Epithelial cell of prostate (primary cell): ENCODE measurements at places on chromosomes 16 and 17.

DNA sequence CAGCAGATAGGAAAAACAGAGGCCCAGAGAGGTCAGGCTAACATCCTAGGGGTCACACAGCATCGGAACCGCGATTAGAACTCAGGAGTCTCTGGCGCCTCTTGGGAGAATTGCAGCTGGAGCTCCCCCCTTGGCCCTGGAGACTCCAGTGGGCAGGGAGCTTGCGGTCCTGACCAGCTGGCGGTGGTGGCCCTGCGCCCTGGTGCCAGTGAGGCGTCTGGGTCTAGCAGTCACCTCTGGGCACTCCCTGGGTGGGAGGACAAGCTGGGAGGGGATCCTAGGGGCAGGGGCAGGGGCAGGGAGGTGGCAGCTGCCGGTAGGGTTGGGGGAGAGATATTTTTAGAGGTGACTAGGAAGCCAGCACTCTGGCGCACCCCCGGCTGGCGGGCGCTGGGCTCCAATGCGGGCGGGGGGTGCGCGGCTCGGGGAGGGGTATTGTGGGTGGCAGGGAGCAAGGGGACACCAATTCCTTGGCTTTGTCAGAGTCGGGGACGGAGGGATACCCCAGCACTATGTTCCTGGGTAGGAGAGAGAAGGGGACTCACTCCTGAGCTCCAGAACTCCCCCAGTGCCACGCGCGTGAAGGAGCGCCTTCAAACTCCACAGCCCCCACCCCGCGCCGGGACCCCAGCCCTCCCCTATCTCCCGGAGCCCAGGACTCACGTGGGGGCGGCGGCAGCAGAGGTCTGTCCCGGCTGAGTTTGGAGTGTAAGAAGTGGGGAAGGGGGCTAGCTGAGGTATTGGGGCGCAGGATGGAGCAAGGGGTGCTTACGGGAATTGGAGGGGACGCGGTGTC, 584 bp downstream of the PHOSPHO1 start:
- DNase-seq: no peak

DNA sequence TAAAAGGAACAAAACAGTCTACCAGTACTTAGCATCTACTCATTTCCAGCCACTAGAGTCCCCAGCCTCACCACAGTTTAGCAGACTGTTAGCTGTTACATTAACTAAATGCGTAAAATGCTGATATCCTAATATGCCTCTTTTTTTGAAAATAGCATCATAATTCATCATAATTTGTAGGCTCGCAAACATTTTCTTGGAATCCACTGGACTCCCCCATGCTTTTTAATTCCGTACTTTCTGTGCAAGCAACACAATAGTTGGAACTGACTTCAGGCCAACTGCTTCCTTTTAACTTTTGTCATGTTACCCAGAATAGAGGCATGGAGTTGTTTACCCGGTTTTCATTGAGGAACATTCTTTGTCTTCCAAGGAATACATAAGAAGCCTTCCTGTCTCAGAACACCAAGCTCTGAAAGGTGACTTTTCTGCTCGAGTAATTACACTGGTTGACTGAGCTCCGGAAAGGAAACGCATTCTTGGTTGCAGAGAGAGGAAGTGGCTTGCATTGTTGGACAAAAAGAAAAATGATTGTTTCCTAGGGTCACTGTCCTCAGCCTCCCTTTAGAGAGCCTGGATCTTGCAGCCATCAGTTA, 30.9 kb upstream of the SEC14L1 start:
- DNase-seq: no peak

GRCh38 chr16:24151482-24151939, 104.6 kb upstream of the CACNG3 start:
- DNase-seq: no peak

DNA sequence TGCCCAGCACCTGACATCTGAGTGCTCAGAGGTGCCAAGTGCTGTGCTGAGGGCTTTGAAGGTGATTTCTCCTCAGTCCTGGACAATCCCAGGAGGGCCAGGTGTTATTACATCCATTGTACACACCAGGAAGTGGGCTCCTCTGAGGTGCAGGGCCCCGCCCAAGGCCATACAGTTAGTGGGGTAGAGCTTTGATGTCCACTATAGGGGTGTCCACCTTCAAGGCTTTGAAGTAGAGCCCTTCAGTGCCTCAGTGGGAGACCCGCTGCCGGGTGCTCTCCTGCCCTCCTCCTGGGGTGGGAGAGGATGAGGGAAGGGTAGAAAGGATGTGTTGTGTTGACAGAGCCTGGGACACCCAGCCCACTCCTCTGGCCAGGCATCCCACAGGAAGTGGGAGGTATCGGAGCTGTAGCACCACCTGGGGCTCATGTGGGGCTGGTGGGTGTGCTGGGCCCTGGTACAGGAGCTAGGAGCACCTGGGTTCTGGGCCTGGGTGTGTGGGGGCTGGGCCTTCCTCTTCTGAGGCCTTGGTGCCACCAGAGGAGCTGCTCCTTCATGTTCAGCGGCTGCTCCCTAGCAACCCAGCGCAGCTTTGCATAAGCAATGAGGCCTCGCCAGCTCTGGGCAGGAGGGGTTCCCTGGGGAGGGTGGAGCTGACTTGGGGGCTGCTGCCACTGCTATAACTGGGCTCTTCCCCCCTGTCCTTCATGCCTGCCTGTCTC, 7.4 kb downstream of the LASP1 start:
- no peak for DNase-seq

- DNase-seq: no peak
These were observed 47.8 kb downstream of the ANKRD11 start for GRCh38 chr16:89442588-89442987.

DNA sequence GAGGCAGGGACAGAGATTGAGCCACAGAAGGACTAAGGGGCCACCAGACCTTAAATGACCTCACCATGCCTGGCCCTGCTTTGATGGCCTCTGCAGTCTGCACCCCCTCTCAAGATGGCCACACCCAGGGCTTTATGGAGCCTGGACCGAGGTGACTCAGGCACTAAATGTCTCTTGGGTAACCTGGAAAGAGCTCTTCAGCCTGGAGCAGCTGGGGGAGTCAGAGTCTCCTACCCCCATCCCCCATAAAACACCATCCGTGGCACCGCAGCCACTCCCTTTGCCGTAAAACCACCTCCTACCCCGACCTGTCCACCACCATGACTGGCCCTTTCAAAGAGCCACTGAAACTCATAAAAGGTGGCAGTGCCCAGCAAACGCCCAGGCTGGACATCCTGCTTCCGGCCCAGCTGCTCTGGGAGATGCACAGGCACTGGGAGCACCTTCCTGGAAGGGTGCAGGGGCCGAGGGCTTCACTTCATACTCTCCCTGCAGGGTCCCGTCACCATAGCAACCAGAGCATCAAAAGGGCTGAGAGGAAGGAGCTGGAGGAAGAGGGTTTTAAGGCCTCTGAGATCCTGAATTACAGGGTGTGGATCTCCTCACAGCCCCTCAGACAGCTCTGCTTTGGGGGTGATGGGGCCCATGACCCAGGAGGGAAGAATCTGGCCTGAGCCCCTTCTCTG, 22.3 kb downstream of the FOXN1 start:
- no peak for DNase-seq

- DNase-seq: no peak
These were observed 16.8 kb upstream of the PMP22 start for GRCh38 chr17:15281909-15282308.

- DNase-seq: no peak
These were observed 91.9 kb downstream of the RPTOR start for GRCh38 chr17:80636361-80637018.

- DNase-seq: no peak
These were observed 23.1 kb downstream of the STAT5A start for GRCh38 chr17:42311240-42312034.

DNA sequence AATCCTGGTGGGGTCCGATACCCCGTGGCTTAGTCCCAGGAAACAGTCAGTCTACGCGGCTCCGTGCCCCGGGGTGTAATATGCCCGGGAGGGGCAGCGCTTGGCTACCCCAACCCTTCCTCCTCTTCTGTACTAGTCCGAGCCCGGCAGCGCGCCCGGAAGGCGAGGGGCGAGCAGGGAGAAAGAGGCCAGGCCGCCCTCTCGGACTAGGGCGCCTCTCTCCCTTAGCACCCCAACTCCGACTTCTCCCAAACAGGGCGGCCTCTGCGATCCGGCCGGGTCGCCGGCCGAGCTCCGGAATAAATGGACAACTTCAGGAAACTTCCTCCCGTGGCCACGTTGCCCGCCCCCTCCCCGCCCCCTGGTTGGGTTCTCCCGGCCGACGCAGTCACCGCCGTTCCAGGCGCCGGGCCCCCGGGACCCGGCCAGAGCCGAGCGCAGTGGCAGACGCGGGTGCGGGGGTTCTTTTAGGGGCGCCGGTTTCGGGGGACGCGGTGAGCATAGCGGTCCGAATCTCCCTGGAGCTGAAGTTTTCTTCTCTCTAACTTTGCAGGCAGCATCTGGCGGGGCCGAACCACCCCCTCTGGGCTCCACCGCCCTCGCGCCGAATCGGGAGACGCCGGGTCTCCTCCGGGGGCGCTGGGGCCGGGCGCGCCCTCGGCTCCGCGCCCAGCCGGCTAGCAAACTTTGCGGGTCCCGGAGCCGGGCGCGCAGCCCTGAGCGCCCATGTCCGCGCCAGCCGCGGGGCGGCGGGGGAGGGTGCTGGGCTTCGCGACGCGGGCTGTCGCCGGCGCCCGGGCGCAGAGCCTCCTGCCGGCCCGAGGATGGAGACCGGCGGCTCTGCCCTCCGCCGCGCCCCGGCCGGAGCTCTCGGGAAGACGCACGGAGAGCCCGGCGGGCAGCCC, at the start of gene SDK2:
Gene SDK2, minus strand, starts transcription at position 301 of the 905 bp plus-strand sequence. CDS start 357 bp downstream, outside the sequence.
- no peak for DNase-seq
